ENCODE measurements at places on chromosomes 5 and 9.
A peak's percentile ranks its signal among the peaks of the same experiment; 100 is the strongest.

DNA sequence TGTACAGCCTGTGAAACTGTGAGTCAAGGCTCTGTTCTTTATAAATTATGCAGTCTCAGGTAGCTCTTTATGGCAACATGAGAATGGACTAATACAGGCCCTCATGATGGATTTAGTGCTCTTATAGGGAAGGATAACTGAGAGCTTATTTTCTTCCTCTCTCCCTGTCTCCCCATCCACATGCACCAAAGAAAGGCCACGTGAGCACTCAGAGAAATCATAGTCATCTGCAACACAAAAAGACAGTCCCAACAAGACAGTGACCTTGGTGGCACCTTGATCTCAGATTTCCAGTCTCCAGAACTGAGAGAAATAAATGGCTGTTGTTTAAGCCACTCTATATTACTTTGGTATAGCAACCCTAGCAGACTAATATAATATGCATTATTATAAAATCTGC is 2133.6 kb upstream of the ACO1 start:
- H3K4me1 ChIP-seq = no peaks in the 10 kb centered on the region
- H3K4me3 ChIP-seq = no peak overlapping the region
- no peak for DNase-seq
- H3K27me3 ChIP-seq = no peaks in the 10 kb centered on the region
- H3K36me3 ChIP-seq = no peaks in the 10 kb centered on the region
- H3K27ac ChIP-seq = no peak overlapping the region

DNA sequence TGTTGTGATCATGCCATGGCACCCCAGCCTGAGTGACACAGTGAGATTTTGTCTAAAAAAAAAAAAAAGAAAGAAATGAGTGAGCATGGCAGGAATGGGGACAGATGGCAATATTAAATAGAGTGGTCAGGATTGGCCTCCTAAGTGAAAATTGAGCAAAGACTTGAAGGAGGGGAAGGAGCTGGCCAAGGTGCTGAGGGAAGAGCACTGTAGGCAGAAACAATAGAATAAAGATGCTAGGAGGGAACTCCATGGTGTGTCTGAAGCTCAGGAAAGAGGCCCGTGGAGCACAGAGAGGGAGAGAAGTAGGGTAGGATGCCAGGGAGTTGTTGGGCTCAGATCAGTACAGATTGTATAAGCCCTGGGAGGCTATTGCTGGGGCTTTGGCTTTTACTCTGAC is 64.4 kb upstream of the PCAT7 start:
- H3K27me3 ChIP-seq = no peaks in the 10 kb centered on the region
- no peak overlapping the region for H3K4me3 ChIP-seq
- H3K4me1 ChIP-seq = no peaks in the 10 kb centered on the region
- H3K27ac ChIP-seq = no peak overlapping the region
- H3K36me3 ChIP-seq = no peaks in the 10 kb centered on the region

DNA sequence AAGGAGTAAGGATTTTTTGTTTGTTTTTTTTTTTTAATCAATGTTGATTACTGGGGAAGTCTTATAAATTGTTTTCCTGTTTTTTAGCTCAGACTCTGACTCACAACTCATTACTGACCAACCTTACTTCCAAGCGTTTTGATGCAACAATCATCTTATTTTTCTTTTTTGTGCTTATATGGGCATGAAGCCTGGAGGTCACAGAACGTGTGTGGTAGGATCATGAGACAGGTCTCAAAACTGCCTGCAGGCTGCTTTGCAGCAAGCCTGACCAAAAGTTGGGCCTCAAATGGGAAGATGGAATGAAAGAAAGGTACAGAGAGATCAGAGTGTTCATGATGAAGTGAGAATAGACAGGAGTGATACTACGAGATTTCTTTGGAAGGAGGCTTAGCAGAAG is 38.5 kb downstream of the SNCAIP start:
- H3K4me3 ChIP-seq = no peak overlapping the region
- DNase-seq = no peak
- H3K27me3 ChIP-seq = no peaks in the 10 kb centered on the region
- H3K36me3 ChIP-seq = no peaks in the 10 kb centered on the region

GRCh38 chr5:159104051-159104651 is 4.4 kb upstream of the EBF1 start:
- H3K36me3 ChIP-seq = no peaks in the 10 kb centered on the region
- no peak overlapping the region for H3K27ac ChIP-seq
- peak; percentile 12 for DNase-seq
- H3K4me3 ChIP-seq = peak overlapping the region; percentile 25
- peaks cover 36% of the 10 kb centered on the region for H3K27me3 ChIP-seq

GRCh38 chr9:38350529-38350928 is 42.0 kb upstream of the ALDH1B1 start:
- H3K36me3 ChIP-seq = no peaks in the 10 kb centered on the region
- no peaks in the 10 kb centered on the region for H3K4me1 ChIP-seq
- no peak for DNase-seq
- H3K27ac ChIP-seq = no peak overlapping the region

- no peaks in the 10 kb centered on the region for H3K4me1 ChIP-seq
- H3K27me3 ChIP-seq = peaks cover 3% of the 10 kb centered on the region
- H3K27ac ChIP-seq = no peak overlapping the region
- no peak for DNase-seq
- no peaks in the 10 kb centered on the region for H3K36me3 ChIP-seq
Measured at GRCh38 chr9:87512311-87512710, 14.6 kb downstream of the DAPK1 start.

GRCh38 chr5:39198127-39198526 is 21.2 kb downstream of the FYB1 start:
- no peak overlapping the region for H3K4me3 ChIP-seq
- no peak overlapping the region for H3K27ac ChIP-seq
- DNase-seq = peak; percentile 43

- DNase-seq = no peak
- no peak overlapping the region for H3K4me3 ChIP-seq
- no peaks in the 10 kb centered on the region for H3K27me3 ChIP-seq
- no peak overlapping the region for H3K27ac ChIP-seq
Measured at GRCh38 chr5:52597625-52598024, 190.1 kb upstream of the ITGA1 start.

- no peak for DNase-seq
- H3K27me3 ChIP-seq = no peaks in the 10 kb centered on the region
- H3K4me3 ChIP-seq = no peak overlapping the region
- no peaks in the 10 kb centered on the region for H3K36me3 ChIP-seq
Measured at GRCh38 chr9:76558465-76558864, 99.5 kb downstream of the GCNT1 start.
